ENCODE measurements at places on chromosomes 2 and 18.

DNA sequence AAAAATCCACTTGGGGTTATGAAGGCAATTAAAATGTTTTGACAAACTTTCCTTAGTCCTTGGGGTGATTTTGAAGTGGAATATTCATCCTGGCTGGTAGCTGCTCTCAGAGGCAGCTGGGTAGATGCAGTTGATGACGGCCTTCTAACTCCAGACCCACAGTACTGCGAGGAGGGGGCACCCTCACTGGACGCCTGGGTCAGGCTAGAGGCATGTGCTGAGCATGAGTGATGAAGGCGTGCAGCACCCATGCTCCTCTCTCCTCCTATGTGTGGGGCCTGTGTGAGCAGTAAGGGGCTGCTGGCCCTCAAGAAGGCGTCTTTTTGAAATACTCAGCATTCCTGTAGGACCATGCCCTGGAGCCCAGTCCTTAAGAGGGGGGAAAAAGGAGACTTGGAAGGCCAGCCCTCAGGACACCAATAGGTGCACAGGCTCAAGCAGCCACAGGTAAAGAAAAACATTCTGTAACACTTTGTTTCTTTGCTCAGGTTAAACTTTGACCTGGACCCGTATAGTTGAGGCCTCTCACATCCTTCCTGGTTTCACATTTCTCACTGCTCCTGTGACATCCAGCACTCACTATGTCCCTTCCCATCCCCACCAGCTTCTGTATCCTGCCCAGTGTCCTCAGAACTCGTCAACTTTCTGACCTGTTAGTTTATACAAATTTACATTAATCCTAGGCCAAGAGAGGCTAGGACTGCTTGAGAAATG, 64.4 kb downstream of the CD8B2 start:
- no peak for DNase-seq

DNA sequence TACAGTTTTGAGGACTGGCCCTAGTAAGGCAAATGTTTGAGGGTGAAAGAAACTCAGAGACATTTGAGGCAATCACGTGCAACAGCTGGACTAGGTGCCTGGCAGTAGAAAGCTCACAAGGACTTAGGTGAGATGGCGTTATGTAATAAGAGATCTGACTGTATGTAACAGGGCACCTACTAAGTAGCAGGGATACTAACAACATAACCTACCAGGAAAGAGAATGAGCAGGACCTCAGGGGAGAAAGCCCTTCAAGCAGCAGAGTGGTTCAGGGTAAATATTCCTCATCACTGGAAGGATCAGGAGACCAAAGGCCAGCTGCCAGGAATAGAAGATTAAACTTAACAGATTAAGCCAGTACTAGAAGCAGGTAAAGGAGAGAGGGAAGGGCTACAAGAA, 53.4 kb downstream of the ARHGAP15 start:
- peak; percentile 23 for DNase-seq

DNA sequence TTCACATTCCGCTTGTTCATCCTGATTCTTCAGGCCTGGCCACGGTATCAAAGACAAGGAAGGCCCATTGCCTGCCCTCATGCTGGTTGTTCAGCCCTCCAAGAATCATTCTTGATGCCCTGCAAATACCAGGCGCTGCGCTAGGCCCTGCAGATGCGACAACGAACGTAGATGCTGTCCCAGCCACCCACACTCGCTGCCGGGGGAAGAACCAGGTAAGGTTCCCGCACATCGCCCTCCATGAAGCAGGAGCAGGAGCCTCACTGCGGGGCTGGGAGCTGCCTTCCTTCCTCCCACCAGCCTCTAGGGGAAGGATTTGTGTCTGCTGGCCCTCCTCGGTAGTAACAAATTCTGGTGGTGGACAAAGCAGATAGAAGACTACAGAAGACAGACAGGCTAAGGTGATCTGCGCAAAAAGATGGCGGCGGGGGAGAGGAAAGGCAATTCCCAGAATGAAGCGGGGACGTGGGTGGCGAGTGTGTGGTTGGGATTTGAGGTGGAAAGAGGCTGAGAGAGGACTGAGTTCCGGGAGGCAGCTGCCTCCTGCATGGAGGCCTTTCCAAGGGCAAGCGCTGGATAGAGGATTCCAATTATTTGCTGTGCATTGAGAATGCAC, 19.8 kb upstream of the GPR55 start:
- no peak for DNase-seq

DNA sequence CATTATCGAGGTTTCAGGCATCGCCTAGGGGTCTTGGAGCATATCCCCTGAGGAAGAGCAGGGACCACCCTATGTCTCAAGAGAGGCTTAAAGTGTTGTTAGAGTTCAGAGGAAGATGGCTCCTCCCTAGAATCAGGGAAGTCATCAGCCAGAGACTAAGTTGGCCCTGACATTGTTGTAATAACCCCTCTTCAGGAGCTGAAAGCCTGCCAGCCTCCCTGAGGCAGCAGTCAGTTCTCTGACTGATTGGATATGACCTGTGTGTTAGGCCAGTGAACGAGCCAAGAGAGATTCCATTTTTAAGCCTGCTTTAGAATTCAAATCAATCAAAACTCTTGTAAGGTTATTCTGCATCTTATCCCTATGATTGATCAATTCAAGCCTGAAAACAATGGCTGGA, 34.9 kb downstream of the ARHGAP28 start:
- no peak for DNase-seq

GRCh38 chr18:65661391-65661790, 89.4 kb upstream of the CDH7 start:
- no peak for DNase-seq
